ENCODE measurements at places on chromosomes 4 and X.

DNA sequence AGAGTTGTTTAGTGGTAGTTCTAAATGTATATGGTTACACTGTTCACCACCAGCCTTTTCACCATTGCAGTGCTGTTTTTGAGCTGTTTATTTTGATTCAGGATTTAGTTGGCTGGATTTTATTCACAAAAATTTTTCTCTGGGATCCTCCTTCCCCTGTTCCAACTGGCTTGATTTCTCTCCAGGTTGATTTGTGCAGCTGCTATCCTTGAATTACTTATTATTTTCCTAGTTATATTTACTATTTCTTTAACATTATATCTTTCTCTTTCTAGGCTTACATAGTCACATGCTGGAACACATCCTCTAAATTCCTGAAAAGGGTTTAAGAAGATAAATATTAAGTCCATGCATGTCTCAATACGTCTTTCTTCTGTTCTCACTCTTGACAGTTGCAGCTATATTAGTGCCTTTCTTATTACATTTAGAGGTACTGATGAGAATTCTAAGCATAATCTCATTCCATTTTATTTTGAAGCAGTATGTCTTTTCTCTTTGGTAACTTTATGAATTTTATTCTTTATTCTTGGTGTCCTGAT is 82.2 kb downstream of the SUPT20HL2 start:
- no peak for DNase-seq

DNA sequence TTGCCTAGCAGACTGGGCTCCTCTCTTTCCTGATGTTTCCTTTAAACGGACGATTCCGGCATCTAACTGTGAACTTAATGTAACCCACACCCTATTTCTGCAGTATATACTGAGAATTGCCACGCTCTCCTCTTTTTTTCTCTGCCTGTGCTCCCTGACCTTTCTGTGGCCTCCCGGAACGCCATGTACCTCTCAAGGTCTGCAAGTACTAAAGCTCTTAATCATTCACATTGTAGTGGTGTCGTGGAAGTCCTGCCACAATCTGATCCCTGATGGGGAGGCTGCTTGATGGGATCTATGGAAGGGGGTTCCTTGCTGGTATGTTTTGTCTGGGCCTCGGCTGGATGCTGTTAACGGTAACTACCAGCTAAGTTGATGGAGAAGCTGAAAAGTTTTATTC is 302.9 kb upstream of the EPHA5 start:
- no peak for DNase-seq

DNA sequence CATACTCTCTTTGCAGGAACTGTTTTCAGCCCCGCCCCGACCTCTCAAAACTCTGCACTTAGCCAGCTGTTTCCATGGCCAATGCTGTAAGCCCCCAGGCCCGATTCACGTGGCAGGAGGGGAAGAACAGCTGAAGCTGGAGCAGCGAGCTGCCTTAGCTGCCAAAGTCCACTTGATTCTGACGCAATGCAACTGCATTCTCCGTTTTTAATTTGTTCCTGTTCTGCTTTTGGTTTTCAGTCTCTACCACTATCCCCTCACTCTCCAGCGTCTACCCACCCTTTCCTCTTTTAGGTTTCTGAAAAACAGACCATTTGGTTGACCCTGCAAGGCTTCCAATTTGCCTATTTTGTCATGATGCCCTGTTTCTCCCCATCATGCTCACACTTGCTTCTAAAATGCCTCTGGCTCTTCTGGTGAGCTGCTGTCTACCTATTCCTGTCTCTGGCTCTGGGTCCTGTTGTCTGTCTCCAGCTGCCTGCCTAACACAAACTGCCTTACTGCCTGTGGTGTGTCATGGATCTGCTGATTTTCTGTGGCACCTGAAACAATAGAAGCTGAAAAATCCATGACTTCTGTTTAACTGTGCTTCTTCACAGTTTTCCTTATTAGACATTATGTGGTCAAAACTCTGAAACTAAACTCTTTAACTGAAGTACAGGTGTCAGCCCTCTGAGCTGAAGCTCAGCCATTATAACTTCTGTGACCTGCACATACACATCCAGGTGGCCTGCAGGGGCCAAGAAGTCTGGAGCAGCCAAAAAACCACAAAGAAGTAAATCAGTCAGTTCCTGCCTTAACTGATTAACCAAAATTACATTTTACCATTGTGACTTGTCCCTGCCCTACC is 160.5 kb upstream of the AGTR2 start:
- DNase-seq, result no peak

GRCh38 chr4:3784454-3785291 is 18.5 kb downstream of the ADRA2C start:
- DNase-seq, result no peak

DNA sequence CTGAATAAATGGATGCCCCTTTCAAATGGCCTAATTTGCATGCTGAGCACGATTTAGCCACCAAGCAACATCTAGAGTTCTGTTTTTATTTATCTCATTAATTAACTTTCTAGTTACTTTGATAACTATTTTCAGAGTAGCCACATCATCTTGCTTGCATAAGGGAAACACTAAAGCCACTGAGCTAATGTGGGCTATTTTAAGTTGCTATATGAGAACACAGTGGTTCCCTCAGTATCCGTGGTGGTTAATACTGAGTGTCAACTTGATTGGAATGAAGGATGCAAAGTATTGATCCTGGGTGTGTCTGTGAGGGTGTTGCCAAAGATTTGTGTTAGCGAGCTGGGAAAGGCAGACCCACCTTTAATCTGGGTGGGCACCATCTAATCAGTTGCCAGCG is 25.4 kb upstream of the HPSE start:
- DNase-seq, result no peak

- DNase-seq, result no peak
These were observed 99.0 kb downstream of the AFF2 start for GRCh38 chrX:148599404-148599803.

DNA sequence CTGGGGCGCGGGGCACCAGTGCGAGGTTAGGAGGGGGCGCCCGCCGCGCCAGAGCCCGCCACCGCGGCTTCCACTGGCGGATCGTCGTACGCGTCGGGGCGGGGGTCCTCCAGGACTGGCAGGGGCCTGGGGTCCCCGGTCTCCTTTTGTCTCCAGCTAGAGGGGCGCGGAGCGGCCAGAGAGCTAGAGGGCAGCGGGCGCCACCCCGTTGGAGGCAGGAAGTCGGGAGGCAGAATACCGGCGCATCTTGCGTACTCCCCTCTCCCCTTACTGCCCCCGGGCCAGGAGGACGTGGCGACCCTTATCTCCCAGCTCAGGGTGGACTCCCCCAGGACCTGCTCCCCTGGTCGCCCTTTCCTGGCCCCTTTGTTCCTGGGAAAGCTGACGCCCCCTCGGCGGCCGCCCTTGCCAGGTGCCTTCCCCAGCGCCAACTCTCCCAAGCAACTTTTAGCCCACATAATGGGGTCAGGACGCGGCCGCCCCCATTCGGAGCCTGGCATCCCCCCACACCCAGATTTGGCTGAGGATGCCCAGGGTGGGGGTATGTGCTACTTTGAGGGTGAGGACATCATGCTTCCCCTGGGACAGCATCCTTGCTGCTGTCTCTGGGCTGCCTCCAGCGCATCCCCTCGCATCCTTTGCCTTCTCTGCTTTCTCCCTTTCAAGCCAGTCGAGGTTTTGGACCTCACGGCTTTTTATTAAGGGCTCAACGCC is 933 bp downstream of the CNKSR2 start:
- no peak for DNase-seq

- DNase-seq, result no peak
These were observed 2.3 kb upstream of the SOWAHD start for GRCh38 chrX:119755981-119756533.

DNA sequence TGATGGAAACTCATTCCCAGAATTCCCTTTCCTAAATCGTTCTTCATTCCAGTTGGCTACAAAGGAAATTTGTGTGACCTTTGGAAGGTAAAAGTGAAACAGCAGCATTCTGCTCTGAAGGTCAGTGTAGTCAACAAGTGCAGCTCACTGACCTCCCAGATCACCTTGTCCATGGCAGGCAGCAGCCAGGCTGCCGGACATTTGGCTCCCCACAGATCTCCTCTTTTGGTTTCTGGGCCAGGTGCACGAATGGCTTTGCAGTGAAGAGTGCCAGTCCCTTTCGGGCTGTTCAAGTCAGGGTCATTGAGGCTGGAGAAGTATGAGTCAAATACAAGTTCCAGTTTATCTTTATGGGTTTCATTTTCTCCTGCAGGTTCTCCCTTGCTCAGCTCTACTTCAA is 14.3 kb downstream of the GPRIN3 start:
- DNase-seq, result no peak

- no peak for DNase-seq
These were observed 792 bp downstream of the SLC10A4 start for GRCh38 chr4:48483777-48484493.

DNA sequence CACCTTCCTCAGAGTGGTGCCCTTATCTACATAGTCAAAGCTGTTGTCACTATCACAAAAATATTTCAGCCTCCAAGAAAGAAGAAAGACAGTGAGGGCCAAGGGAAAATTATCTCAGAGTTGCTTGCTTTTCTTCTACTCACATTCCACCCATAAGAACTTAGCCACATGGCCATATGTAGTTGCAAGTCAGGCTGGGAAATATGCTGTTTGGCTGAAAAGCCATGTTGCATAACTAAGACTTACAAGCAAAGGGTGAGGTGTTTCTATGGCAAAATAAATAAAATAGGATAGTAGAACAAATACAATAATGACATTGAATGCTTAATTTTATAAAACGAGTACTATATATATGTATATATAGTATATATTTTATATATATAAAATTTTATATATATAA is 365.9 kb upstream of the PABPC4L start:
- no peak for DNase-seq

DNA sequence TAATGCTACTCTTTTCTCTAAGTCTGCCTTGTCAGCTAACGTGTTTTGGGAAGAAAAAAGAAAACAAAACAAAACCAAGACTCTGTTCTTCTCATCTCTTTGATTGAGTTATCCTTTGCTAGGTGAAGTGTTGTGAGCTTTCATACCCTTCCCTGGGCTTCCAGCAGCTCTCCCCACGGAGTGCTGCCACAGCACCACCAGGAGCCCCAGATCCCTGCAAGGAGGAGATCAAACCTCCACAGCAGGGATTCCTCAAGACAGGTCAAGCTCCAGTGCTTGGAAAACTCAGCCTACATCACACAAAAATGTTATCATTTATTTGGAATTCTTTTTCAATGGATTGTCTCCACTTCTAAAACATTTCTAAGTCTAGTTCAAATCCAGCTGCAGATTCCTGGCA is 1981.9 kb upstream of the TENM3 start:
- no peak for DNase-seq

- DNase-seq, result no peak
These were observed 147.6 kb upstream of the FGF16 start for GRCh38 chrX:77299549-77299948.

DNA sequence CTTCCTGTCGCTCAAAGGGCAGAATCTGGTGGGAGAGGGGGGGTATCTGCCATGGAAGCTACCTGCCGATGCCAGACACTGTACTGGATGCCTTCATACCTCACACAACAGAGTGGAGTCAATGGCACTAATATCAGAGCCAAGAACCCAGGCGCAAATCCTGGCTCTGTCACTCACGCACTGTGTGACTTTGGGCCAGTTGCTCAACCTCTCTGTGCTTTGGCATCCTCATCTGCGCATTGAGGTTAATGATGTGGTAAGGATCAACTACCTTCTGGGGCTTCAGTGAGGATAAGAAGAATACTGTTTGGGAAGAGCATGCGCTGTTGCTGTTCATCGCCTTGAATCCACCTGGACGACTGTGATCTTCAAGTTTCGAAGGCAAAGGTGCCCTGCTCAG is 70.6 kb downstream of the PPP2R2C start:
- DNase-seq, result no peak

- no peak for DNase-seq
These were observed 21.6 kb upstream of the MAGEB17 start for GRCh38 chrX:16145656-16146055.

- DNase-seq, result no peak
These were observed 22.4 kb upstream of the ARMCX4 start for GRCh38 chrX:101462892-101463291.

- DNase-seq, result no peak
These were observed 818.9 kb upstream of the LCORL start for GRCh38 chr4:18840481-18840880.

GRCh38 chr4:108959491-108959890 is 196.6 kb upstream of the ETNPPL start:
- DNase-seq, result no peak

DNA sequence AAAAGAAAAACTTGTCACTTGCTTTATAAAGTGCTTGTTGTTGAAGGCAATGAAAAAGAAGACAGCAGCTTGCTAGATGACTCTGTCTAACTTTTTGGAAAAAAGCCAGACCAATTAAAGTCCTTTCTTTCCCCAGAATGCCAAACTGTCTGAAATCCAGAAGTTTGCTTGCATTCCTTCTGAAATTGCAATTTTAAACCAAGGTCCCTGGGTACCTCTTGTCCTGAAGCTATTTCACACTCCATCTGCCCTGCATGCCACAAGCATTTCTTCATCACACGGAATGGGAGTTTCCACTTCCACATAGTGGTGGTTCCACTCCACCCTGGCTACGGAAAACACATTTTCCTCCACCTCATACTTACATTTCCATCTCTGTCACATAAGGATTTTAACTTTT is 101.0 kb downstream of the PAPSS1 start:
- DNase-seq, result no peak

DNA sequence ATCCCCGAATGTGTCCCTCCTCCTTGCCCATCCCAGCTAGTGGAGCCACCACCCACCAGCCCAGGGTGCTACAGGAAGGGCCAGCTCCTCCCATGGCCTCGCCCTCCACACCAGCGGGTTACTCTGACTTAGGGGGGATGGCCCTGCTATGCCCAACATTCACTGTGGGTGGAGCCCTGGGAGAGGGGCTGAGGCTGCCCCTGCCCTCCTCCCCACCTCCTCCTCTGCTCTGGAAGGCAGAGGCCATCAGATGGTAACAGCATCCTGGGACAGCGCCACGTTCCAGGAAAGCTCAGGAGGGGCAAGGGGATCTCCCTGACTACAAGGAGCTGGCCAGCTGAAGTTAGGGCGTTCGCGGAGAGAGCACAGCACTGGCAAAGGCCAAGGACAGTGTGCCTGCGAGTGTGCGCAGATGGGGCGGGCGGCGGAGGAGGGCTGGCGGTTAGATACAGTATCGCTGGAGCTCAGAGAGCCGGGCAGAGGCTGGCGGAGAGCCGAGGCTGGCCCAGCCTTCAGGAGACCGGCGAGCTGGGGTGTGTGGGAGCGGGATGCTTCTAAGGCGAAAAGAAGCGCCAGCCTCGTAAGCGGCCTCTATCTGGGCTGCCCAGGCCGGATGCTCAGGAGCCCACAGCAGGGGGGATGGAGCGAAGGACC is 1.5 kb downstream of the JAKMIP1 start:
- DNase-seq, result no peak

DNA sequence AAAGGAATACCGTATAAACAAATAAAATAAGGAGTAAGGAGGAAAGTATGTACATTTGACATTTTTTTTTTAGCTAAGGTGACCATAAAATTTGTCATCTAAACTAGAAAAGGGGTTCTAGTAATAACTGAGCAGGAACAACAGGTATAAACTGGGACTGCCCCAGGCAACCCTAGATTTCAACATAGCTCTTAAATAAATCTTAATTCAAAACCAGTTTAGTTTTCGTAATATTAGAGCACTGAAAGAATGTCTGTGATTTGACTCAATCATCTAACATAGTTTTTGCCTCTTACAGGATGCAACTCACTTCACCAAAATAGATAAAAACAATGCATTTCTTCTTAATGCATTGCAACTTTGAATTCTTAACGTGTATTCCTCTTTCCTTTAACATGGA is 257.7 kb downstream of the ADAMTS3 start:
- no peak for DNase-seq
